ENCODE measurements at places on chromosomes 6 and 20.
A peak's percentile ranks its signal among the peaks of the same experiment; 100 is the strongest.

DNA sequence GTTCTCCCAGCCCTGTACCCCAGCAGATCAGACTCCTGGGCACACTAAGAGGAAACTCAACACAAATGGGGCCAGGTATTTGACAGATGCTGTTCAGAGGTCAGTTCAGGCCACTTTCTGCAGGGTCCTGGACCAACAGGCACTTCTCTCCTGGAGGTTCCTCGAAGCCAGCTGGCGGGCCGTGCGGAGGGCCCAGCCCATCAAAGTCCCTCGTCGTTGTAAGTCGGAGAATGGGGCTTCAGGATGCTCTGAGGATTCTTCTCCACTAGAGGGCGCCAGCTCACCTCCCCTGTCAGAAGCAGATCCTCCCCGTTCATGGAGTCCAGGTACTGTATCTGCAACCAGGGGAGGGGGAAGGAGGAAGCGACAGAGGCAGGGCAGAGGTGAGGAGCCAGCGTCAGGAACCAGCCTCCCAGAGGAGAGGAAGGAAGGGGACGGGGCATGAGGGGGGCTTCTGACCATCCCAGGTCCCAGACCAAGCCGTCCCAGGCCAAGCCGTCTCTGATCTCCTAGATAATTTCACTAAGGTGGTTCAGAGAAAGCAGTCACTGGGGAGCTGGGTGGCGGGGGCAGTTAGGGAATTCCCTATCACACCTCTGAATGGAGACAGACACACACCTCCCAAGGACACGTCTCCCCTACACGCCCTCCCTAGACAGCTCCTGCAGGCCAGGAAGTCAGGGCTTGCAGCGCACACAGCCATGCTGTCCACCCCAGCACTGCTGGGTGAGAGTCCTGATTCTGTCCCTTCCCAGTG is 11.7 kb upstream of the FAM83C start:
- peak; percentile 89 for DNase-seq

DNA sequence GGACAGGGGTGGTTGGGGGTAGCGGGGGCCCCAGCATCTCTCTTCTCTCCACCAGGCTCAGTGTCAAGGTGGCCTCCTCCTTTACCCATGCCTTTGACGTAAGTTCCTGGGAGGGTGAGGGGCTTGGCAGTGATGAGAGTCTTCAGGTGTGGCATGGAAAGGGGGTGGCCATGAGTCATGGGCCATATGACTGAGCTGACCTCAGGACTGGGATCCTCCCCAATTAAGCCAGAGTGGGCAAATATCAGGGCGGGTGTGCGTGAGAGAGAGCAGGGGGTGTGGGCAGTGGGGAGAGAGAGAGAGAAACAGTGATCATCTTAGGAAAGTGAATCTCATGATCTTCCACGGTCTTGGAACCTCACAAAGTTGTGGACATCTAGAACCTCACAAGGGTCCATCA is 8.2 kb upstream of the BPIFB4 start:
- DNase-seq = no peak

- no peak for DNase-seq
Observed at GRCh38 chr6:23940466-23940865, 185.5 kb upstream of the NRSN1 start.

- no peak for DNase-seq
Observed at GRCh38 chr6:41103847-41104246, 31.1 kb downstream of the NFYA start.

- DNase-seq = no peak
Observed at GRCh38 chr6:17721671-17722070, 14.9 kb upstream of the NUP153 start.

GRCh38 chr6:137387096-137387764 is 107.0 kb downstream of the OLIG3 start:
- DNase-seq = no peak

- DNase-seq = no peak
Observed at GRCh38 chr20:52291109-52291508, 99.5 kb upstream of the ZFP64 start.

DNA sequence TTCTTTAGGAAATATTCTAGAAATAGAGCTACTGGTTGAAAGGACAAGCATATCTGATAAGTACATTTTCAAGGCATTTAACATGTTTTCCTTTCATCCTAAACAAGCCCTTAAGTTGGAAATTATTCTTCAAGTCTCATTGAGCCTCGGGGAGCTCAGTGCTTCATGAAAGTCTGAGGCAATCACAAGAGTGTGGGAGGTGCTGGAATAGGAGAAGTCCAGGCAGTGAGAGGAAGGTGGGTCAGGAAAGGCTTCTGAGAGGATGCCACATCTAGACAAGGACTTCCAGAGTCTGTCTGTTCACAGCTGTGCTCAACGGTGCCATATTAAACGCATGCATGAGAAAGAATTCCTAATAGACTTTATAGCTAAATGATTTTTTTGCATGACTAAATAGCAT is 69.8 kb downstream of the CD83 start:
- DNase-seq = no peak

GRCh38 chr20:38184101-38184500 is 19.0 kb upstream of the TGM2 start:
- no peak for DNase-seq

GRCh38 chr6:159894991-159895390 is 4.2 kb downstream of the MAS1 start:
- no peak for DNase-seq

DNA sequence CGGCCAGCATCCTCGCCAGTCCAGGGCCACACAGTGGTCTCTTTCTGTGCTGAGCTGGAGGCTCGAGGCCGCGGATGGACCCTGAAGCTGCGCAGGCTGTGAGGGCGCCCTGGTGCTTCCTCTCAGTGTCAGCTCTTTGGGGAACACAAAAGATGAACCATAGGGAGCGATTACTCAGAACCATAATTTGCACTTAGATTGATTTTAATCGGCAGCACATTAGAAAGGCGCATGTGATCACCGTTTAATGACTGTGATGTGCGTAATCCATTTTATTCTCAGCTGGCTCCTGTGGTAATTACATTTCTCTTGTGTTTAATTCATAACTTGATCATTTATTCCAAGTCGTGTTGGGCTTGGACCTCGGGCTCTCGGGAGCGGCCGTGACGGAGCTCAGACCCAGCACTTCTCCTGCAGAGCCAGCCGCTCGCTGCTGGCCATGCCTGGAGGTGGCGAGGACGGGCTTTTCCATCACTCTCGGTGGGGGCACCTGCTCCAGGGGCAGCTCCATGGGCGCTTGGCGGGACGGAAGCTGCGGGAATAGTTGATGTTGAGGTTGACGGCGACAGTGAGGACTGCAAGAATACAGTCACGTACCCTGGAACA is 25.6 kb upstream of the NTSR1 start:
- no peak for DNase-seq

- DNase-seq = peak; percentile 68
Observed at GRCh38 chr6:26199057-26199772, 112.0 kb downstream of the HFE start.

- no peak for DNase-seq
Observed at GRCh38 chr6:96624957-96625356, 62.0 kb downstream of the FHL5 start.

DNA sequence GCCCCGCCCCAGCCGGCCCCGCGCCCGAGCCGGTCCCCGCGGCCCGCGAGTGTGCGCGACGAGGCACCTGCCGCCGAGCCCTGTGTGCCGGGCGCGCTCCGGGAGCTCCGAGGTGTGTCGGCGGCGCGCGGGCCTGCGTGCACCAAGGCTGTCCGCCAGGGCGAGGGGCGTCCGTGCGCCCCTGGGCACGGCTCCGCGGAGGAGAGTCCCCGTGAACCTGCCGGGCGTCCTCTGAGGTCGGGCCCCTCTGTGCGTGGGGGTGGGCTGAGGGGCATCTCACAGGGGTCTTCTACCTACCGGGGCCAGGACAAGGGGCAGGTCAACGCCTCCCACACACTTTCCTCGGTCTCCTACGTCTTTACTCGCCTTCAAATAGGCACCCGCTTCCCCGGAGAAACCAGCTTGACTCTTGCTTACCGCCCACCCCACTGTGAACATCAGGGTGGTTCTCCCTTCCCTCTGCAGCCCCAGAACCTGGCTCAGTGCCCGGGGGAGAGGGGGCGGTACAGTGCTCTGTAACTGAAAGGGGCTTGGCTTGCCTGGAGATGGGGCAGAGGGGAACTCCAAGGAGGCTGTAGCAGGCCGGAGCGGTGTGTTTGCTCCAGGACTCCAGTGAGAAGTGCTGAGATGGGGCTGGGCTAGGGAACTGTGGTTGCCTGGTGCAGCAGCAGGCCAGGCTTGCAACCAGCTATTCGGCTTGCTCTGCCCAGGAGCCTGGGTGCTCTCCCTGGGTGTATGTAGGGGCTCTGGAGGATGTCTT is at the start of gene SAMD10:
SAMD10 (minus strand) TSS at position 86 of the 760 bp plus-strand sequence. CDS start 175 bp downstream, outside the sequence.
- DNase-seq = peak; percentile 88

- no peak for DNase-seq
Observed at GRCh38 chr6:34112126-34112525, 33.8 kb downstream of the GRM4 start.

- DNase-seq = no peak
Observed at GRCh38 chr6:134746140-134746539, 203.8 kb downstream of the ALDH8A1 start.

DNA sequence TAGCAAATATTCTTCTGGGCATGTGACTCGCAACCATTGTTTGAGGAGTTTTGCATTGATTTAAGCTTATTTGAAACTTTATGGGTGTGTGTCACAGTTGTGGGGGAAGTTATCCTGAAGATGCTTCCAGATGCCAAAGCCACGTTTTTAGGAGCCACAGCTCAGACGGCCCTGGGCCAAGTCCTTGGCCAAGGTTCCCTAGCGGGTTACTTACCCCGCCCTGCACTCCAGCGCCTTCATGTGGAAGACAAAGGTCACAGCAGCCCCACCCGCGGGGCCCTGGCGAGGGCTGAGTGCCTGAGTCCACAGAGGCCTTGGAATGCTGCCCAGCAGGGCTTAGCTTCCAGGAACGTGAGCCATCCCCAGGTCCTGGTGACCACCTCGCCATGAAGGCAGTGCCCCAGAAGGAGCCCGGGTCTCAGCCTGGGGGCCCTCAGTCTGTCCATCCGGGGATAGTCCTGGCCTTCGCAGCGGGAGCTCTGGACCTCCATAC is 308.3 kb downstream of the CDH4 start:
- DNase-seq = no peak

DNA sequence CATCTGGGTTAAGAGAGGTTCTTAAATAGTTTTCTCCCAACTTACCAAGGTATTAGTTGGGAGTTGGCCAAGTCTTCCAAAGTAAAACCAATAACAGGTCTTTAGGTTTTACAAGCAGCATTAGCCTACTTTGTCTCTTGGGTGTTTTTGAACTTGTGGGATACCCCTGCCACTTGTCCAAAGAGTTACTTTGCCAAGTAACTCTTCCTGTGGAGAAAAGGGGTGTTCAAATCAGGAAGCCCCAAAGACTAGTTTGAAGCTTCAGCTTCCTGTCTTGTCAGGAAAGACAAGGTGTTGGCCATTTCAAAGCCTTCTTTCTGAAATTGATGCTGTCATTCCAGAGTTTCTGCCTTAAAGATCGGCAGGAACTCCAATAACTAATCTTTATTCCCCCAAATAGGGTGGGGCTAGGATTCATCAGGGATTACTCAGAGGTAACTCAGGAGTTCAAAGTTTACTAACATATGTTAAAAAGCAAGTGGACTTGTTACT is 822 bp downstream of the RAB22A start:
- DNase-seq = no peak

DNA sequence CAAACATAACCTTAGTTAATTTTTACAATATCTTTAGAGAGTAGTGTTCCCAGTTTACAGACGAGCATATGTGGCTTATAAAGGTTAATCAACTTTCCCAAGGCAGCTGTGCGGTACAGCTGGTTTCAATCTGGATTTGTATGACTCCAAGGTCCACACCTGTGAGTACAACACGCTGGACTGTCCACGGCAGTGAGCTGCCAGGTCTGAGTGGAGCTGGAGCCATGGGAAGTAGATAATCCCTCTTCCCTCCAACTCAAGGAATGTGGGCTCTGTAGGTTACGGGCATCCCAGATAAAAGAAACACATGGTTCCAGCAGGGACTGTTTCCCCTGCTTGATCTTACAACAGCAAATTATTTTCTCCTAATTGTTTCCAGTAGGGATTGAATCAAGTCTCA is 102.2 kb downstream of the SOD2 start:
- DNase-seq = no peak

DNA sequence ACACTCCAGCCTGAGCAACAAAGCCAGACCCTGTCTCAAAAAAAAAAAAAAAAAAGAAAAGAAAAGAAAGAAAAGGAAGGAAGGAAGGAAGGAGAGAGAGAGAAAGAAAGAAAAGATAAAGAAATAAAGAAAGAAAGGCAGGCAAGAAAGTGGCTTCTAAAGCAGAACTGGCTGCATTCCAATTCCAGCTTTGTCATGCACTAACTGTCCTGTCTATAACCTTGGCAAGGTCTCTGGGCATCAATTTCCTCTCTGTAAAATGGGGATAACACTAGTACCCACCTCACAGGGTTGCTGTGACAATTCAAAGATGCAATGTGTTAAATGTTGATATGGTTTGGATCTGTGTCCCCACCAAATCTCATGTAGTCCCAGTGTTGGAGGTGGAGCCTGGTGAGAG is 28.0 kb downstream of the RING1 start:
- no peak for DNase-seq

- no peak for DNase-seq
Observed at GRCh38 chr6:111949546-111949945, 76.3 kb upstream of the FYN start.

DNA sequence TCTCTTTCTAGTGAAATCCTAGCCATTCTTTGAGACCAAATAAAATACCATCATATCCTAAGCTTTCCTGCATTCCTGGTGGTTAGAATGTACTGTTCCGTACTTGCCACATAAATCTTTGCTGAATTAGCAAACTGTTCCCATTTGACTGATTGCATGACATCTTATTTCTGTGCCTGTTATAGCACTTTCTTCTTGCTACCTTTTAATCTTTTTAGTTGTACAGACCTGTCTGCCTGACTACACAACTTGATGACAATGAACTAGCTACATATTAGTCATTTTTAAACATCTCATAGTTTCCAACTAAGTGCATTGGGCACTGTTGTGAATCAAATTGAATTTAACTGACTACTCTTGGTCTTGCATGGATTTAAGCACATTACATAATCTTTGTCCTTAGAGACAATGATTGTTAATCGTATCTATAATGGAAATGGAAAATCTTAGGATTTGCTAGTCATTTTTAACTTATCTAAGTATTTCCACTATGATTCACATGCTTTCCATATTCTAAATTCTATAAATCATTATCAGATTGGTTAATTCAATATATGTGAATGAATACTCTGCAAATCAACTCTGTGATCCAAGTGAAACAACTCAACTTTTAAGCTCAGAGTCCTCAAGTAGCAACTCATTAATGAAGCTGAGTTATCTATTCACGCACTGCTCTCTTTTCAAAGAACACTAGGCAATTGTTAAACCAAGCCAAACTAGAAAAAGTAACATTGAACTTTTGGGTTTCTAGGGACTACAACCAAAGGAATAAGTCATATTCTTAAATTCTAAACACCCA is 109.0 kb downstream of the TNFRSF21 start:
- no peak for DNase-seq

GRCh38 chr20:54633374-54634355 is 158.3 kb downstream of the DOK5 start:
- no peak for DNase-seq

GRCh38 chr6:140809694-140810101 is 1323.0 kb upstream of the GJE1 start:
- no peak for DNase-seq

All from stimulated activated CD4-positive, alpha-beta T cell treated with anti-CD3 and anti-CD28 coated beads, Interleukin-4, amount 100 ng/mL, for 24 hours (primary cell).